ENCODE measurements at places on chromosomes 4 and X.

DNA sequence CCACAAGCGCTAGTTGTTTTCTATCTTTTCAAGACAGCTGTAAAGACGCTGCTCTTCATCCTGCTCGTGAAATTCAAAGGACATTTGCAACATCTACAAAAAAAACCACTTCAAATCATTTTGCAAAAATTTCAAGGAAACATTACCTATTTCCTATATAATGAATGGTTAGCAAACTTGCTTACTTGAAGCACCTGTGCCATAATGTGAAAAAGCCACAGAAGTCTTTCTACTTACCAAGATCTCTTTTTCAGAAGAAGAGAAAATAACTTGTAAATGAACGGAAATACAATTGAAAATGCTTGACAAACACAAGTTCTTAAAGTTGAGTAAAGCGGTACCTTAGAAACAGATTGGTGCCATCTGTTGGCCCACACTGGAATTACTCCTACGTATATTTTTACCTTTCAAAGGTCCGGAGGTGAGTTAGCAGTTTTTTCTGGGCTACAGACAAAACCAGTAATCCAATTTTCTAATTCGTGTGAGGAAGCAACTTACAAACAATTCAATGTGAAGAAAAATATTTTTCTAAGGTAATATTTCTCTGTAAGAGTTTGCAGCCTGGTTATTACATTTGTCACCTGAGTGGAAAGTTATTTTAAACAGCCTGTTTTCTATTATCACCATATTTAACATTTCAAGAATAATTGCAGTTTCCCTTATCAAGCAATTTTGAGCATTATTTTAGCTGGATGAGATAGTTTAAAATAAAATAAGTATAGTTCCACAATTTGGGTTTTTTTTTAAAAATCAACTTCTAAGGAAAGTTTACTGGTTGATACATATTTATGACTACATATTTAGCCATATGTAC, at the start of gene TLR6:
Gene TLR6 (minus strand): TSS at position 294 of the 814 bp plus-strand sequence. CDS start 27,344 bp downstream, outside the sequence.
- no peak for DNase-seq

DNA sequence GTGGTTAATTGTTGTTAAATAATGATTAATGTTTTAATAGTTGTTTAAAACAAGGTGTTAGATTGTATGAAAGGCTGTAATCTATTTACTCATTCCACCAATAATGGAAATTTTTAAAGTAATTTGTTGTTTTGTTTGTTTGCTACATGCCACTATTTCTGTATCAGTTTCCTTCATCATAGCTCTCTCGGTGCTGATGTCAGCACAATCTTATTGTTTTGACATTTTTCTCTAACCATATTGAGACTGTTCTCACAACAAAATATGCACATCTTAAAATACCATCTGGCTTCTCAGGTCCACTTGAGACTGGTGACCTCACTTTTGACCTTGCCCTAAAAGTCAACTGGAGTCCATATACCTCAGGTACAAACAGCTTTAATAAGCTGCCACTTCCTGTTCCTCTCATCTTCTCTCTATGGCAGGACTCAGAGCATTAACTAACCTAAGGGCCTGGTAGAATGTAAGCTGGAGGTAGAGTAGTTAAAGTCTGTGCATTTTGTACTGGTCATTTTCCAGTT, 1.0 kb upstream of the GUCY1B1 start:
- no peak for DNase-seq

GRCh38 chrX:47573341-47574075, 8.7 kb upstream of the TIMP1 start:
- DNase-seq: no peak

DNA sequence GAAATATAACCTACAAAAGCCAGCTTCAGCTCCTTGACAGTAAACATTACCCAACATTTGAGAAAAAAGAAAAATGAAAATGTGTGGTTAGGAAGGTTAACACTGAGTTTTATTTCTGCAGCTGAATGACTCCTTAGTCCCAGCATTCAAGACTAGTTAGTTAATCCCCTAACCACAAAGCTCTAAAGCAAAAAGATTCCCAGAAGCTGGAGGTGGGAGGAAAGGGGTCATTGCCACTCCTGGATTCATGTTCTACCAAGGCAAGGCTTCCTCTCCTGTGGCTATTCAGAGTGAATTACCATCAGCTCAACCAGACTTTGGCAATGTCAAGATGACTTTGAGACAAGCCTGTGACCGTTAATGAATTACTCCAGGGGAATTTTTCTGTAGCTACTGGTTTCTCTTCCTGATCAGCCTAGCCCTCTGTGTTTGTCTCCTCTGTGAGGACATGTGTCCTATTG, 63.6 kb downstream of the HADH start:
- no peak for DNase-seq

DNA sequence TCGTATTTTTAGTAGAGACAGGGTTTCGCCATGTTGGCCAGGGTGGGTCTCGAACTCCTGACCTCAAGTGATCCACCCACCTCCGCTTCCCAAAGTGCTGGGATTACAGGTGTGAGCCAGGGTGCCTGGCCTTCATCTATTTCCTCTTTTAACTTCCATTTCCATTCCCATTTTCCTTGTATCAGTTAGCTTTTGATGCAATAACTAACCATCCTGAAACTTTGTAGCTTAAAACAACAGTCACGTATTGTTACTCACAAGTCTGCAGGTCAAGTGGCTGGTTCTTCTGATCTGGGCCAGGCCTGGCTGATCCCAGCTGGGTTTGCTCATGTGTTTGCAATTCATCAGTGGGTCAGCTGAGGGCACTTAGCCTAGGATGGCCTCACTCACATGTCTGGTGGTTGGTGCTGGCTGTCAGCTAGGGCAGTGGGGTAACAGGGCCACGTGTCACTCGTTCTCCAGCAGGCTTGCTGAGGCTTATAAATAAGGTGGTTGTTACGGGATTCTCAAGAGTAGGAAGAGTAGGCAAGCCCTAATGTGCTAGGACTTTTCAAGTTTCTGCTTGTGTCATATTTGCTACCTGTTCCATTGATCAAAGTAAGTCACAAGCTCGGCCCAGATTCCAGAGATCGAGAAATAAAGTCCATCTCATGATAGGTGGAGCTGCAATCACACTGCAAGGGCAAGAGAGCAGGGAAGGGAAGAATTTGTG, 88.2 kb downstream of the SOWAHB start:
- no peak for DNase-seq

- DNase-seq: no peak
These were observed 36.9 kb downstream of the PDLIM5 start for GRCh38 chr4:94488670-94489069.

DNA sequence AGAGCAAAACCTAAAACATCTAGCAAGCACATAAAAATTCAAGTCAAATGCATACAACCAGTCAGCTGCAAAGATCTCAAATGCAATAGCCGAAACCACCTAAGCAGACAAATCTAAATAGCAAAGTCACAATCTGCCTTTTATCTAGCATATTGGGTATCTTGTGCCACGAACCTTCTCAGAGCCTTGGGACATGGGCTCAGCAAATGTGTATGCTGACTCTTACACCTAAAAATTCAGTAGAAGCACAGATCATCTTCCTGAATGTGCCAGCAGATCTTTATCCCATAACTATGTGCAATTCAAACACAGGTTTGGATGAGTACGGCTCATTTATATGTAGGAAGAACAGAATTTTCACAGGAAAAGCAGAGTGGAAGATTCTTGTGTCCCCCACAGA, 492.1 kb downstream of the INPP4B start:
- no peak for DNase-seq

- no peak for DNase-seq
These were observed 46.9 kb upstream of the NFKB1 start for GRCh38 chr4:102454268-102454667.

DNA sequence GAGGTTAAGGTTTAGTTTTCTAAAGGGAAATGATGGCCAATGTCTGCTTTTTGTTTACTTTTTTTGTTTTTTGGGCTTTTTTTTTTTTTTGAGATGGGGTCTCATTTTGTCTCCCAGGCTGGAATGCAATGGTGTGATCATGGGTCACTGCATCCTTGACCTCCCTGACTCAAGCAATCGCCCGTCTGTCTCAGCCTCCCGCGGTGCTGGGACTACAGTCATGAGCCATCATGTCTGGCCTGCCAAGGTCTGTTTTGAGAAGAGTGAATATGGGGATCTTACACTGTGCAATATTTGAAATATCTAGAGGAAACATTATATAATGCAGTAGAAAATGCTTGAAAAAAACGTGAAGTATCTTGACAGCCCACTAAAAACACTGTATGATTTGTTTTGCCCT, 162.5 kb downstream of the GASK1B start:
- DNase-seq: no peak

GRCh38 chrX:39309721-39310152, 508.5 kb downstream of the MID1IP1 start:
- no peak for DNase-seq

DNA sequence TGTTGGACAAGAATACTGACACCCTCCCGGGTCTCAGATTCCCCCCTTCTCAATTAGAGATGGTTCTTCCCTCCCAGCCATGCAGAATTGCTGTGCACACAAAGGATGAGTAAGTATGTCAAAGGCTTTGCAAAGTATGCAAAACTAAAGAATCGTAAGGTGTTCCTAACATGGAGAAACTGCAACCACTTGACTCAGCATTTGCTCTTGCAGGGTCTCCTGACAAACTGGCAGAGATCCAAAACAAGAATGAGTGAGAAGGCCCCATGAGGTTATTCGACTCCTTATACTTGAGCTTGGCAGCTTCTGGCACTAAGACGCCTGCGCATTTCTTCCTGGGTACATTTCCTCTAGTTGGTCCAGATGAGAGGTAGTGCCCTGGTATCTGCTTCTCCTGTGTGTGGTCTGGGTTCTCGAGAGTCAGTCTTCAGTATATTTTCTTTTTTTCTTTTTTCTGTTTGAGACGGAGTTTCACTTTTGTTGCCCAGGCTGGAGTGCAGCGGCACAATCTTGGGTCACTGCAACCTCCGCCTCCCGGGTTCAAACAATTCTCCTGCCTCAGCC, 8.2 kb downstream of the FAM184B start:
- no peak for DNase-seq

GRCh38 chr4:147780137-147780777, 48.4 kb downstream of the ARHGAP10 start:
- DNase-seq: no peak

GRCh38 chrX:82127228-82128123, 925.6 kb downstream of the SH3BGRL start:
- DNase-seq: no peak

DNA sequence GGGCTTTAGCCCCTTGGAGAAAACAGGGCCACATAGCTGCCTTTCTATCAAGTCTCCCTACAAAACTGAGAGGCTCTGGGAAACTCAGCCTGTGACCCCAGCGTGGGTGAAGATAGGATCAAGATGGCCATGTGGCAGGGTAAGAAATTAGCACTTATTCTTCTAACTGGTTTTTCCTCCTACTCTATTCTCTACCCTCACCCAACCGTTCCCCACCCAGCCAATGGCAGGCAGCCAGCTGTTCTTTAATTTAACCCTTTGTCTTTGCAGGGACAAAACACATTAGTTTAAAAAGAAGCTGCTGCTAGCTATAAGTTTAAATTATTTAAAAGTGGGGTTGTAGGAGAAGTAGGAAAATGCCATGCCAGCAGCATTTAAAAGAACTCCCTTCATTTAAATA, 2.8 kb downstream of the CLCN5 start:
- no peak for DNase-seq

DNA sequence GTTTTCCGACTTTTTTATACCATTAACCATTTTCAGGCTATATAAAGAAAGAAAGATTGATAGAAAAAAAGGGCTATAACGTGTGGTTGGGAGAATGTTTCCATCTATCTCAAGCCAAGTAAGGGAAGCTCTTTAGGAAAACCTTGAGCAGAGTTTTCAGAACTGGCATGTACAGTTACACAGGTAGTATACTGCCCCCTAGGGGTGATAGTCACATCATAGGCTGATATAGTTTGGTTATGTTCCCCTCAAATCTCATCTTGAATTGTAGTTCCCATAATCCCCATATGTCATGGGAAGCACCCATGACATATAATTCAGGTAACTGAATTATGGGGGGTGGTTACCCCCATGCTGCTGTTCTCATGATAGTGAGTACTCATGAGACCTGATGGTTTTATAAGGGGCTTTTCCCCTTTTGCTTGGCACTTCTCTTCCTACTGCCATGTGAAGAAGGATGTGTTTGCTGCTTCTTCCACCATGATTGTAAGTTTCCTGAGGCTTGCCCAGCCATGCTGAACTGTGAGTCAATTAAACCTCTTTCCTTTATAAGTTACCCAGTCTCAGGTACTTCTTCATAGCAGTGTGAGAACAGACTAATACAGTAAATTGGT, 186.8 kb downstream of the TMA16 start:
- DNase-seq: no peak

- DNase-seq: no peak
These were observed 158.4 kb downstream of the TENT5D start for GRCh38 chrX:80578517-80579105.

- DNase-seq: no peak
These were observed 27.5 kb downstream of the POU3F4 start for GRCh38 chrX:83535417-83536196.

DNA sequence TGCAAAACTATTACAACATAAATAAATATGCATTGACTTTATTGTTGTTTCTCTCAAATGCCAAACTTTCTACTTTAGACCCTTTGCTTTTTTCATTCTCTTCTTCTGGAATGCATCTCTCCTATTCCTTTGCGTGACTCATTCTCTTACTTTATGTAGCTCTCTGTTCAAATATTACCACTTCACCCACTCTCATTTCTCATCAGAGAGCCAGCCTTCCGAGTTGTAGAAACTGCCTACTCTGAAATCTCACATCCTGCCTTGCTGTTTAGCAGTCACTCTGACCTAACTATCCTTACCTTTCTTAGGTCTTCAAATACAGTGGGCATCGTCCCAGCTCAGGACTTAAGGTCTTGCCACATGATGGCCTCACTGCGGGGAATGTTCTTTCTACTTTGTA, 143.5 kb downstream of the GALNTL6 start:
- no peak for DNase-seq

- DNase-seq: no peak
These were observed 50.5 kb upstream of the UGT2B4 start for GRCh38 chr4:69546134-69546765.

- DNase-seq: no peak
These were observed 92.6 kb downstream of the ASB9 start for GRCh38 chrX:15177316-15177715.

- peak; percentile 0 for DNase-seq
These were observed 90.0 kb upstream of the EDA2R start for GRCh38 chrX:66728818-66729271.

GRCh38 chr4:9999956-10000561, 21.2 kb downstream of the SLC2A9 start:
- no peak for DNase-seq

DNA sequence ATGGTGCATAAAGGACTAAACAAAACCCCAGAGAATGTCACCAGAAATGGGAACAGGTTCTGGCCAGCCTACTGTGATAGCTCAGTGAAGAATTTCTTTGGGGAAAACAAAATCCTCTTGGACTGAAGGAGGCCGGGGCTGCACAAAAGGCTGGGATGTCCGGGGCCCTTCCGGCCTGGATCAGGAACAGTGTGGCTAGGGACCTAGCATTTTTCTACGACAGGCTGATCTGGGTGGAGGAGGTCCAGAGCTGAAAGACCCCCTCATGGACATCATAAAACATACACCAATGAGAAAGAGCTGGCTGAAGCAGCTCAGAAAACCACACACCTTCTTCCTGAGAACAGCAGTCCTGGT, 94.7 kb downstream of the BCOR start:
- no peak for DNase-seq

GRCh38 chrX:64570204-64570603, 175.0 kb upstream of the MTMR8 start:
- no peak for DNase-seq
